ENCODE measurements at places on chromosomes 3 and 15.

DNA sequence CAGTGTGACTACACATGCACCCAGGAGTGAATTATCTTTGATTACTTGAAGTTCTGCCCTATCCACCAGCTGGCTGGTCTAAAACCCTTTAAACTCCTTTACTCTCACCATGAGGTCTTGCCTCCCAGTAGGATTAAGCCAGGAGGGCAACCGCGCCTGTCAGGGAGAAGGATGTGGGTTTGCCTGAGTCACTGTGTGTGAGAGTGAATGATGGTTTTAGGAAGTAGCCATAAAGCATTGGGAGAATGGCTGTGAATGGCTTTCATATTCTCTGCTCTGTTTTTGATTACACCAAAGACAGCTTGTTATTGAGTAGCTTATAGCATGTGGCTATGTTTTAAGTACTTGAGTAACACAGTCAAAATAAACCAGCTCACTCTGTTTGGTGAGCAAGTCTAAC, 637.7 kb upstream of the TBL1XR1 start:
- DNase-seq = no peak

DNA sequence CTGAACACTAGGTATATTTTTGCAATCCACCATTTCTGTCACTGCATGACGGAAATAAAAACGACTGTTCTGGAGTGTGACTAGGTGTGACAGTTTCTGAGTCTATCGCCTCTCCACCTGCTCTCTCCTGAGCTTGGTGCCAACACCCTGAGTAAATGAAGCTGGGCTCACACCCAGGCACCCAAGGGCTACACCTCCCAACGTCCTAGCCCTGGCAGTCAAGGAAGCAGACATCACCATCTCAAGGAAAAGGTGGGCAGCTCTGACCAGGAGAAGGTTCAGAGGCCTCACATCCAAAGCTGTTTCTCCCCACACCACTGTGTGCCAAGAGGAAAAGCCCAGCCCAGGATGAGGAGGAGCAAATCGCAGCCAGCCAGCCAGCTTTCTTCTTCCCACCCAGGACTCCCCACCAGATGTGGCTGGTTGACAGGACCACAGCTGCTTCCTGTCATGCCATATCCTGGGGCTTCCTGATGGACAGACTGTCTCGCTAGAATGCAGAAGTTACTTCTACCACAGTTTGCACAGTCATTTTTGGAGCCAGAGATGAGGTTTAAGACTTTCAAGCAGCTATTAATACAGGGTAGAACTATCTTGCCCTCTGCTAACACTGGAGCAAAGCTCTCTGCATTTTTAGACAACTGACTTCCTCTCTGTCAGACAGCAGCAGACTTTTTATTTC, 3.3 kb downstream of the SCAMP2 start:
- DNase-seq = no peak

- no peak for DNase-seq
These were observed 1221.5 kb upstream of the ALCAM start for GRCh38 chr3:104145164-104145563.

- no peak for DNase-seq
These were observed 47.5 kb downstream of the MYH15 start for GRCh38 chr3:108462899-108463298.

GRCh38 chr3:118080889-118081288, 953.8 kb downstream of the IGSF11 start:
- no peak for DNase-seq

- DNase-seq = no peak
These were observed 57.5 kb downstream of the HMCES start for GRCh38 chr3:129336093-129336706.

GRCh38 chr3:113501597-113501996, 13.4 kb downstream of the SPICE1 start:
- no peak for DNase-seq

- no peak for DNase-seq
These were observed 272.6 kb downstream of the SUCLG2 start for GRCh38 chr3:67381667-67382272.

DNA sequence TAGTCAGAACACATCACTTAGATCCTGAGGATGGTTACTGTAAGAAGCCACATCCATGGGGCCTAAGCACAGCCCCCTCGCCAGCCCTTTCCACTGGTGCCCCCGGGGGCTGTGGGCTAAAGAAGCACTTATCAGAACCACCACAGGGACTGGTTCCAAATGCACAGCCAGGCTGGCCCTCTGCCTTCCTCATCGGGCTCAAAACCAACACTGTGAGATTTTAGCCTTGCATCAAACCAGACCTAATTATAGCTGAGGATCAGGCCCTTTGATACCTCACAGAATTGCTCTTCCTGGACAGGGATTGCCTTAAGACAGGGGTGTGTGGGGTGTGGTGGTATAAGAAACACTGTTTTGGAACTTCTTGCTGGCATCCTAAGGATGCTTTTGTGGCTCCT, 23.7 kb downstream of the SRPRB start:
- DNase-seq = no peak

- no peak for DNase-seq
These were observed 43.7 kb upstream of the TIPARP start for GRCh38 chr3:156630773-156631093.

DNA sequence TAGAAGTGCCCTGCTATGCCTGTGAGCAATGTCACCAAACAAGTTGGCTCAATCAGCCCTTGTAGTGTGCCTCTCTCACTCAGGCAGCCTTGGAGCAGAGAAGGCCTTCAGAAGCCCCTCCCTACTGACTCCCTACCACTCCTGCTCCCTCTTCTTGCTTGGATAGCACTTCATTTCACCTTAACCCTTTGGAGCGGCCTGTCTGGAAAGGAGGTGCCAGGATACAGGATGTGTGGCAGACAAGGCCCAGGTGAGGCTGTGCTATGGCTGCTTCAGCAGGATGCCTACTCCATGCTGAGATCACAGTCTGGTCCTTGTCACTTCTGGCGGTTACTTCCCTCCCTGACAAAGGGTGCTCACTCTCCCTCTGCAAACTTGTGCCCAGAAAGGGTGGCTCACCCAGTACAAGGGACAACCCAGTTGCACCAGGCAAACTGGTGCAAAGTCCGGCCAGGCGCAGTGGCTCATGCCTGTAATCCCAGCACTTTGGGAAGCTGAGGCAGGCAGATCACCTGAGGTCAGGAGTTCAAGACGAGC, 1.1 kb downstream of the MON1A start:
- DNase-seq = no peak

Measured in activated CD8-positive, alpha-beta memory T cell treated with anti-CD3 and anti-CD28 coated beads for 1 hour (primary cell).